ENCODE measurements at places on chromosomes 16 and 17.

DNA sequence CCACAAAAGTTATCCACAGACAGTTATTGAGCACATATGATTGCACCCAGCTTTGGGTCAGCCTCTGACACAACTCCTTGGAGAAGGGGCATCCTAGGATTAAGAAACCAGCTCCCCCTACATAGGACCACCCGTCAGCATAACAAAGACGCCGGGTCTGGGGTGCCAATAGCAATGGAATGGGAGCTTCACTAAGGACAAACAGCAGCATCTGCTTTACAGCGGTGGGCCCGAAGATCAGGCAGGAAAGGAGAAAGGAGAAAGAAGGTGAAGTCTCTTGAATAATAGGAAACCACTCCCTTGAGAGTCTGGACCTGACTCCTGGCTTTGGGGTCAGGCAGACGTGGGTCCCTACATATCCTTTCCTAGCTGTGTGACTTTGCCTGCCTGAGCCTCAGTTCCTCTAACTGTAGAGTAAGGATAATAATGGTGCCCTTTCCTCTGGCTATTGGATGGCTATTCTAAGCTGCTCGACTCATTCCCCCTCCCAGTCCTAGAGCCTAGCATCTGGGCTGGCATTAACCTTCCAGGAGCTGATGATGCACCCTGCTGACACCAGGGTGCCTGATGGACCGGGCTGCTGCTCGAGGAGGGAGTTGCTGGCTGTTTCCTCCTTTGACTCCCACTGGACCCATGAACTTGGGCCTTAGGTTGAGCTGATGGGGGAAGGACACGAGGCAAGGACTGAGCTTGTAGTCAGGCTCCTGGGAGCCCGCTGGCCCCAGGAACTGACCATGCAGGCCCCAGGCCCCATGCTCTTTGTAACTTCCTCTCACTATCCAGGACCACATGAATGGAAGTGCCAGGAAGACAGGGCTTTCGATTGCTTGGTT, 94.2 kb downstream of the C16orf78 start:
- DNase-seq: no peak

DNA sequence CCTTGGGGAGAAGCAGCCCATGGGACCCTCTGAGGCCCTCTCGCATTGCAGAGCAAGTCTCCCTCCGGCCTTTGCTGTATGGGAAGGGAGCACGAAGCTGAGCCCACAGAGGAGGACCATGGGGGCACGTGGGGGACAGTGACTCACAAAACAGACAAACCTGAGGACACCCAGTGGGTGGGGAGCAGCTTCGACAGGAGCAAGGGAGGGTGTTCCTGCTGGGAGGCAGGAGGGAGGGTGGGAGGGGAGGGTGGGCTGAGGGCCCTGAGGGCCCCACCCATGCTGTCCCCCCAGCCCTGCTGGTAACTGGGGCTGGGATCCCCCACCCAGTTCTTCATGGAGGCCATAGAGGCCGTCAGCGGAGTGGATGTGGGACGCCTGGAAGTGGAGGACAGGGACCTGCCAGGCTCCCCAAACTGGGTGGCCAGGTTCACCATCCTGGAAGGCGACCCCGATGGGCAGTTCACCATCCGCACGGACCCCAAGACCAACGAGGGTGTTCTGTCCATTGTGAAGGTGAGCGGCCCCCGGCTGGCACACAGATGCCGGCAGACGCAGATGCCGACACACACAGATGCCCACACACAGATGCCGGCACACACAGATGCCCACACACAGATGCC, 12.5 kb downstream of the SLC22A31 start:
- no peak for DNase-seq

DNA sequence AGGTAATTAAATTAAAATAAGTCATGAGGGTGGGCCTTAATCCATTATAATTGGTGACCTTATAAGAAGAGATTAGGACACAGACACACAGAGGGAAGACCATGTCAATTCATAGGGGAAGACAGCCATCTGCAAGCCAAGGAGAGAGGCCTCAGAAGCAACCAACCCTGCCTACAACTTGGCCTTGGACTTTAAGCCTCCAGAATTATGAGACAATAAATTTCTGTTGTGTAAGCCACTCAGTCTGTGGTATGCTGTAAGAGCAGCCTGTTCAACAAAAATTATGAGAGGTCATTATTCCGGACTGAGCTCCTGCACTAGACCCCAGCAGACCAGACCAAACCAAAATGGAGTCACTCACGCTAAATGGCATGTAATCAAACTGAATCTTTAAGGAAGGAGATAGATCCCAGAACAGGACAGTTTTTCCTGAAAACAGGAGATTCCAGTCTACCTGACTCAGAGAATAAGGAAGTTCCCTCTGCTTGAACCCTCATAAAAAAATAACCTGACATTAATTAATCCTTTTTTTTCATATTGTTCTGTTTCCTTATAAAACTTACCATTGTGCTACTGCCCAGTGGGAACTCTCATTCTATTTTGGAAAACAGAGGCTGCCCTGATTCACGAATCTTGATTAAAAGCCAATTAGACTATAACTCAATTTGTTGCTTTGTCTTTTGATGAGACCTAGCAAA, 74.3 kb downstream of the DNAH3 start:
- no peak for DNase-seq

DNA sequence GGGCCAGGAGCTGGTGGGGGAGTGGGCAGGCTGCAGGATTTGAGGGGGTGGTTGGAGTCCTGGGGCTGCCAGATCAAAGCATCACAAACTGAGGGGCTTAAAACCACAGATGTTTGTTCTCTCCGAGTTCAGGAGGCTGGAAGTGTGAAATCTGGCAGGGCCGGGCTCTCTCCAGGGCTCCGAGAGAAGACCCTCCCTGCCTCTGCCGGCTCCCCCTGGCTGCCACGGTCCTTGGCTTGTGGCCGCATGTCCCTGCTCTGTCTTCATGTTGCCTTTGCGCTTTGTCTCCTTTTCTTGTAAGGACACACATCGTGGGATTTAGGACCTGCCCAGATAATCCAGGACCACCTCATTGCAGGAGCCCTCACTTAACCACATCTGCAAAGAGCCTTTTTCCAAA, 139.8 kb upstream of the GSE1 start:
- DNase-seq: no peak

- no peak for DNase-seq
Measured at GRCh38 chr17:54381482-54381881, 519.2 kb upstream of the TOM1L1 start.

DNA sequence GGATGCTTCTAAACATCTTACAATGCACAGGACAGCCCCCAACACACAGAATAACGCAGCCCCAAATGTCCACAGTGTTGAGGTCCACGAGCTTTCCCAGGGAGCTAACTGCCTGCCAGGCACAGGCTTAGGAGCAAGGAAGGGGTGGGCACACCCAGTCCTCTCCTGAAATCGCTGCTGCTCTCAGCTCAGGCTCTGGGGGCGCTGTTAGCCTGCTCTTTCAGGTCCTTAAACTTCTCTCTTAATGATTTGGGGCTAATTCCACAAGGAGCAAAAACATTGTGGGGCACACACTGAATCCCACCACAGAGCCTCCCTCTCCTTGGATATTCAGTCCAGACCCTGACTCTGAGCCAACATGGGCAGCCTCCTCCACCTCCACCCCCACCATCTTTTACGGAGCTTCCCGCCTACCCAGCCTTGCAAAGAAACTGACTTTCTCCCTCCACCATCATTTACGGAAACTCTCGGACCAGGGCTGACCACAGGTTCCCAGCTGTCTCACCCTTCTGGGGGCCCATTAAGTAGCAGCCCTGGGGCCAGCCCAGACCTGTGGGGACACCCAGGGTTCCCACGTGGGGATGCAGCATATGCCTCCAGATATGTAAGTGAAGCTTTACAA, 1.1 kb downstream of the CD300H start:
- DNase-seq: peak; percentile 25

GRCh38 chr16:1057252-1057932, 15.2 kb upstream of the SSTR5 start:
- DNase-seq: peak; percentile 60

- peak; percentile 8 for DNase-seq
Measured at GRCh38 chr16:4847774-4848587, 700 bp downstream of the UBN1 start.

DNA sequence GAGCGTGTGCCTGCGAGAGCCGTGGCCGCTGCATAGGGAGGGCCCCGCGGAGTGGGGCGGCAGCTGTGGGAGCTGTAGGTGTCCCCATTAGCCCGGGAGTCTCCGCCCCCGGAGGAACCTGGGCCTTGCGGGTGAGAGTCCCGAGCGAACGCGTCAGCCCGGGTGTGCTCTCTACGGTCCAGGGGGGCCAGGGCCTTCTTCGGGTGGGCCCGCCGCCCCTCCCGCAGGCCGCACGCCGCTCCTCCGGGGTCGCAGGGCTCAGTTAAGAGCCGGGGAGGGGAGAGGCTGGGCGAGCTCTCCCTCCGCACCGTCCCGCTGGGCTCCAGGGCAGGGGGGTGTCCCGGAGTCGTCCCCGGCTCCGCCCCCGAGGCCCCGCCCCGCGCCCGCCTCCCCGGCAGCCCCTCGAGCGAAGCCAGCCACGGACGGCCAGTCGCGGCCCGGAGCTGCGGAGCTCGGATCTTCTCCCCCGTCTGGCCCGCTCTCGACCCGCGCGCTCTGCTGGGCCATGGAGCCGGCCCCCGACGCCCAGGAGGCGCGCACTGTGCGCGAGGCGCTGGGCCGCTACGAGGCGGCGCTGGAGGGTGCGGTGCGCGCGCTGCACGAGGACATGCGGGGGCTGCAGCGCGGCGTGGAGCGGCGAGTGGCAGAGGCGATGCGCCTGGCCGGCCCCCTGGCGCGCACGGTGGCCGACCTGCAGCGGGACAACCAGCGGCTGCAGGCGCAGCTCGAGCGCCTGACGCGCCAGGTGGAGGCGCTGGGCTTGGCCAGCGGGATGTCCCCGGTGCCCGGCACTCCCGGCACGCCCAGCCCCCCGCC, at the start of gene SMTNL2:
SMTNL2 (plus strand) TSS at position 429 of the 816 bp plus-strand sequence; CDS start at position 506, 77 bp downstream.
- no peak for DNase-seq

All from stimulated activated CD8-positive, alpha-beta memory T cell treated with anti-CD3 and anti-CD28 coated beads, Interleukin-2, amount 100 ng/mL, for 48 hours (primary cell).